ENCODE measurements at places on chromosomes 1 and 21.

- no peak for DNase-seq
Measured at GRCh38 chr1:11886986-11887665, 28.4 kb upstream of the NPPB start.

GRCh38 chr1:10819198-10819901, 22.9 kb upstream of the CASZ1 start:
- no peak for DNase-seq

- DNase-seq: no peak
Measured at GRCh38 chr1:17611991-17612390, 72.5 kb downstream of the ARHGEF10L start.

DNA sequence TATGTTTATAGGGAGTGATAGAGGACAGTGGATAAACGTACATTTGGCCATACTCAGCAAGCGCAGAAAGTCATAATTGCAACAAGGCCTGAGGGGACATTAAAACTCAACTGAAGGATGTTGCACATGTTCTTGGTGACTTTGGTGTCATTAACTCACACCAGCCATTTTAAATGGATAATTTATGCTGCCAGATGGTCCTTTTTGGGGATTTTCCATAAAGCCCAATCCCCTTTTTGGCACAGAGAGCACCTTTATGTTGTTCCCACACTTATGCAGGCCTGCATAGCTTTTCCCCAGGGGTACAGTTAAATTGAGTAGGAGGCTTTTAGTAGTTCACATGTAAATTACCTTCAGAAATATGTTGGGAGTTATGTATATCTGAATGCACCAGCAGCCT, 279.6 kb downstream of the NFIA start:
- DNase-seq: no peak

- DNase-seq: no peak
Measured at GRCh38 chr1:47637111-47637685, 199.4 kb downstream of the FOXD2 start.

- no peak for DNase-seq
Measured at GRCh38 chr1:15077384-15077783, 76.2 kb upstream of the TMEM51 start.

GRCh38 chr1:233561708-233562426, 52.0 kb upstream of the KCNK1 start:
- DNase-seq: no peak

- DNase-seq: no peak
Measured at GRCh38 chr1:209485167-209485566, 98.3 kb upstream of the CAMK1G start.

DNA sequence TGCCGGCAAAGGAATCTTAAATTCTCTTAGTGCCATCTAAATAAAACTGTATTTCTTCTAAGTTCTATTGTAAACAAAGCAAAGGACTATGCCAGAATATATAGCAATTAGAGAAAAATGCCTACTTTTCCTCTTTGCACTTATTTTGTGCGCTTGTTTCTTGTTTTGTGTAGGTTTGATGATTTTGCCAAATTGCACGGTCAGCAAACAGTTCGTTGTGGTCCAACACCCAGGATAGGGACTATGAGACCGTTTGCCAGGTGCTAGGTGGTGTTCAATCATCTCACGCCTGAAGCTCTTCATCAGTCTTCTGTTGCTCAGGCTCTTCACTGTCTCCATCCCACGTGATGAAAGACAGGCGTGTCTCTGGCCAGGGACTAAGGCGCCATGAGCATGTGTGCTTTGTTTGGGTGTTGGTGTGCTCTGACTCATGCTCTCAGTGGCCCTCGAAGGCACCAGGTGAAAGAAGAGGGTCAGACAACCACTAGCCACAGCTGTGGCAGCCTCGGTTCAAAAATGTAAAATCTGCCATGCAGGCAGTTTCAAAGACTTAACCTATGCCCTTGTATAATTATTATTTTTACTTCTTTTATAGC, 36.9 kb upstream of the KCNE1 start:
- no peak for DNase-seq

DNA sequence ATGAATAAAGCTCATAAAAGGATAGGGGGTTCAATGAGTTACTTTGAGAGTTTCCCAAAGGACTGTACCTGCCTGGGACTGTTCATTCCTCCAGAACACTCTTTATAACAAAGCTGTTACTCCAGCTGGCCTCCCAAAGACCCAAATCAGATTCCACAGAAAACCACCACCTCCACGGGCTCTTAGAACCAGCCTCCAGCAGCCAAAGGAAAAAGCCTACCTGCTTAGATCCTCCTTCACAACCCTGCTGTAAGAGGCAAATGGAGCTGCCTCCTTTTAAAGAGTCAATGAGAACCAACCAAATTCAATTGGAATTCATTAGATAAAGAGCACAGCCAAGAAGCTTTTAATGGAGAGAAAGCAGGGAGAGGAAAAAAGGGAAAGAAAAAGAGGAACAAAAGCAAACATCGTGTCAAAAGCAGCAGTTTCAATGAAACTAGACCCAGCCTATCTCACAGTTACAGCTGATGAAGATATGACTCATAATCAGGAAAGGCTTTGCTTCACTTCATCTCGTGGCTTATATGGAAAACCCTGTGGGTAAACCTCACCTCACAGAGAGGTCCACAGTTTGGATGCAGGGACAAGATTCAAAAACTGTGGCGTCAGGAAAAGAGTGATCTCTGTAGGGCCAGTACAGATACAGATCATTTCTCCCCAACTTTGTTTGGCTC, 27.8 kb upstream of the FMO4 start:
- DNase-seq: no peak

DNA sequence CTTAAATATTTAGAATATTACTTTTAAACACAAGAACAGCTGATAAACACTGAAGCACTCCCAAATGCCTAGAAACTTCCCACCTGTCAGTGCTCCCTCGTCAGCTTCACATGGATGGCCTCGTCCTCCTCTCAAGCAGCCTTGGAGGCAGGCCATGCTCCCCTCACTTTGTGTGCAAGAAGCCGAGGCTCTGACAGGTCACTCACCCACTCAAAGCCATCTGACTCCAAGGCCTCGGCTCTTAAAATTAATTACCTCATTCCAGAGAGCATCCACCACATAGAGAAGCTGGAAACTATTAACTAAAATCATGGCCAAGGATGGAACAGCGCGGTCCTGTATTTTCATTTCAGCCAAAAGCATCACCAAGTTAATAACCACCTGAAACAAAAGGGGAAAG, 17.8 kb downstream of the LBR start:
- DNase-seq: no peak

- no peak for DNase-seq
Measured at GRCh38 chr21:33847588-33848248, 67.9 kb downstream of the ATP5PO start.

DNA sequence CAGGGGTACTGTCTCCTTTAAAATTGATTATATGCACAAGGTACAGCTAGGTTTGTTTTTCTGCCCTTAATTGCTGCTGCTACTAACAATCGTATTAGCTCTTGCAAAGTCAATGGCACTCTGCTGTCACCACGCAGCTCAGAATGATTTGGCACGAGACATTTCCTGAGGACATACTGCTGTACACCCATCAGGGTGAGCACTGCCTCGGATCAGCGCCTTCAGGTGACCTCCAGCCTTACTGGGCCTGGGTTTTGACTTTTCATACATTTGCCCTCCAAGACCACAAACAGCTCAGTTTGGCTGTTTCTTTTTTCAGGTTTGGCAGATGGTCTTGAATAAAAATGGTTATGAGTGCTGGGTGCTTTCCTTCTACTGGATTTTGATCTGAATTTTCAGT, 110.9 kb downstream of the NTPCR start:
- no peak for DNase-seq
